ENCODE measurements at places on chromosomes 5 and 9.

DNA sequence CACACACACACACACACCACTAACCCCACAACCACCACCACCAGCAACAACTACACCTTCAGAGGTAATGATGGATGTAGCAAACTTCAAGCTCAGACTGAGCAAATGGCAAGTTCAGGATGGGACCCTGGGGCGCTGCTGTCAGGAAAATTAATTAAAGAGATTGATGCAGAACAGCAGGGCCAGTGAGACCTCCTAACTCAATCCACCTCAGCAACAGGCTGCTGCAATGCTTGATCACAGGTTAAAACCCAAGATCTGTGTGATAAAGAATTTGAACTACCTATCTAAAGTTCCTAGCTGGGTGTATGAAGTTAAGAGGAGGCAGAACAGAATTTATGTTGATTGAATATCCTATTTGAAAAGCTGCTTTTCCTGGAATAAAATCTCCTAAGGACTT is 140.3 kb upstream of the FER start:
- no peaks in the 10 kb centered on the region for H3K27me3 ChIP-seq
- H3K27ac ChIP-seq: no peak overlapping the region
- DNase-seq: no peak
- H3K4me1 ChIP-seq: peaks cover 9% of the 10 kb centered on the region
- H3K36me3 ChIP-seq: peaks cover 14% of the 10 kb centered on the region

DNA sequence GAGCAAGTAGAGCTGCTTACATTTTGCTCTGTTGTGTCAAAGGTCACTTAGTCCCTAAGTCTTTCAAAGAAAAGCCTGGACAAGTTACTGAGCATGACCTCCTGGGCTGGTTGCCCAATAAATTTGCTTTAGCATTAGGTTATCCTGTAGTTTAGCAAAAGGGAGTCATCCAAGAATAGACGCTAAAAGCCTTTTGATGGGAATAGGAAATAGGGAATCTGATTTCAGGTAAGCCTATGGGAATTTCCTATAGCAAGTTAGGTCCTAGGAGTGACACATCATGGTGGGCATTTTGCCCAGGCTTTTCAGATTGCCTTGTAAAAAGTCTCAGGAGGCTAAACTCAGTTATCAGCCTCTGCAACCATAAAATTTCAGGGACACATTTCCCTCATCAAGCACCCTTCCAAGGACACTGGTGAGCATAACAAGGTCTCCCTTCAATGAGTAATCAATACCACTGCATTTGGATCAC is 67.6 kb upstream of the RANBP3L start:
- H3K27me3 ChIP-seq: no peaks in the 10 kb centered on the region
- H3K4me3 ChIP-seq: no peak overlapping the region
- no peak overlapping the region for H3K27ac ChIP-seq
- peaks cover 8% of the 10 kb centered on the region for H3K4me1 ChIP-seq
- no peaks in the 10 kb centered on the region for H3K36me3 ChIP-seq
- no peak for DNase-seq

DNA sequence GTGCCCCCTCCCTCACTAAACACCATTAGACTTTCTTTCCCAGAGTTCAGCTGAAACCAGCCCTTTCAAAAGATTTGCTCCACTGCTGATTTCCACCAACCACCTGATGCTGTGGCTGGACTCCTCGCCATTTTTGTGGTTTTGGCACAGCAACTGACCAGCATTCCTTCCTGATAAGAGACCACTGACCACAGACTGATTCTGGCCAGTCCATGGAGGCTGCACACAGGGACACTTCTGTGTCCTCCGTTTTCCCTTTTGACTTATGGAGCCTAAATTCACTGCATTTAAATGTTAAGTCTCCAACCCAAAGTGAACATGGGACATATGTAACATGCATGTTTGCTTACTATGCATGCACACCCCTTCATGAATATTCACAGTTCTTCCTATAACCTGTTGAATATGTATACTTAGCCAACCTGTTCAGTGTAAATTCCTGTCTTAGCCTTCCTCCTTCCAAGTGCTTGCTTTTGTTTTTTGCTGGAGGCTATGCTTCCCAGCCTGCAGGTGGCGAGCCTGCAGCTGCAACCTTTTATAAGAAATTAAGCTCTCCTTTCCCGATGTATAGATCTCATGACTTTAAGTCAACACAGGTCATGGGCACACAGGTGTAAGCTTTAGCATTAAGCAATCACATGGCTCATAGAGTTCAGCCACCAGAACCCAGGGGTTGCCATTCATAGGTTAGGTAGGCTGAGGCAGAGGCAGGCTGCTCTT is 78.7 kb downstream of the ACTL7B start:
- DNase-seq: no peak
- H3K36me3 ChIP-seq: no peaks in the 10 kb centered on the region
- H3K27me3 ChIP-seq: peaks cover 31% of the 10 kb centered on the region
- no peaks in the 10 kb centered on the region for H3K4me1 ChIP-seq
- no peak overlapping the region for H3K4me3 ChIP-seq
- no peak overlapping the region for H3K27ac ChIP-seq

DNA sequence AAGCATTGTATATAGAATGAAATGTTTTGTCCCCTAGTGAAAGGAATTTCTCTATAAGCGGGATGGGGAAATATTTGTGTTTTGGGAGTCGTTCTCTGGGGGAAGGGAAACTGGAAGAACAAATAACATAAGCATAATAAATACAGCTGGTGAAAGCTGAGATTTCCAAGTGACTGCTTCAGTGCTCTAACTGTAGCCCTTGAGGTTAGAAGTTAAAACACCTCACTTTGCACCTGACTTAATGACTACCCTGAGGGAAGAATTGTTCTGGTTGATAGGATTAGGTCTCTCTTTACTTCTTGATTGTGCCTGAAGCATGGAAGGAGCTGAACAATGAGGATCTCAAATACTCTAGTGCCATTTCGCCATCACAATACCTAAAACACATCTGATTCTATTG is 307.4 kb downstream of the MAN2A1 start:
- DNase-seq: no peak
- H3K27ac ChIP-seq: no peak overlapping the region
- no peak overlapping the region for H3K4me3 ChIP-seq
- peaks cover 4% of the 10 kb centered on the region for H3K36me3 ChIP-seq
- peaks cover 3% of the 10 kb centered on the region for H3K4me1 ChIP-seq
- H3K27me3 ChIP-seq: no peaks in the 10 kb centered on the region

GRCh38 chr5:139955616-139956273 is 87.4 kb downstream of the NRG2 start:
- no peak overlapping the region for H3K27ac ChIP-seq
- H3K27me3 ChIP-seq: peaks cover 6% of the 10 kb centered on the region
- H3K4me3 ChIP-seq: no peak overlapping the region
- H3K36me3 ChIP-seq: no peaks in the 10 kb centered on the region
- no peak for DNase-seq
- no peaks in the 10 kb centered on the region for H3K4me1 ChIP-seq

DNA sequence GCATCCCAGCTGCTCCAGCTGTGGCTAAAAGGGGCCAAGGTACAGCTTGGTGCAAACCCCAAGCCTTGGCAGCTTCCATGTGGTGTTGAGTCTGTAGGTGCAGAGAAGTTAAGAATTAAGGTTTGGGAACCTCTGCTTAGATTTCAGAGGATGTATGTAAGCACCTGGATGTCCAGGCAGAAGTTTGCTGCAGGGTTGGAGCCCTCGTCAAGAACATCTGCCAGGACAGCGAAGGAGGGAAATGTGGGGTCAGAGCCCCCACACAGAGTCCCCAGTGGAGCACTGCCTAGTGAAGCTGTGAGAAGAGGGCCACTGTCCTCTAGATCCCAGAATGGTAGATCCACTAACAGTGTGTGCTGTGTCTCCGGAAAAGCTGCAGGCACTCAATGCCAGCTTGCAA is 236.2 kb upstream of the ADRA1B start:
- no peak overlapping the region for H3K4me3 ChIP-seq
- H3K27ac ChIP-seq: no peak overlapping the region
- no peaks in the 10 kb centered on the region for H3K4me1 ChIP-seq
- H3K27me3 ChIP-seq: peaks cover 1% of the 10 kb centered on the region
- H3K36me3 ChIP-seq: no peaks in the 10 kb centered on the region

DNA sequence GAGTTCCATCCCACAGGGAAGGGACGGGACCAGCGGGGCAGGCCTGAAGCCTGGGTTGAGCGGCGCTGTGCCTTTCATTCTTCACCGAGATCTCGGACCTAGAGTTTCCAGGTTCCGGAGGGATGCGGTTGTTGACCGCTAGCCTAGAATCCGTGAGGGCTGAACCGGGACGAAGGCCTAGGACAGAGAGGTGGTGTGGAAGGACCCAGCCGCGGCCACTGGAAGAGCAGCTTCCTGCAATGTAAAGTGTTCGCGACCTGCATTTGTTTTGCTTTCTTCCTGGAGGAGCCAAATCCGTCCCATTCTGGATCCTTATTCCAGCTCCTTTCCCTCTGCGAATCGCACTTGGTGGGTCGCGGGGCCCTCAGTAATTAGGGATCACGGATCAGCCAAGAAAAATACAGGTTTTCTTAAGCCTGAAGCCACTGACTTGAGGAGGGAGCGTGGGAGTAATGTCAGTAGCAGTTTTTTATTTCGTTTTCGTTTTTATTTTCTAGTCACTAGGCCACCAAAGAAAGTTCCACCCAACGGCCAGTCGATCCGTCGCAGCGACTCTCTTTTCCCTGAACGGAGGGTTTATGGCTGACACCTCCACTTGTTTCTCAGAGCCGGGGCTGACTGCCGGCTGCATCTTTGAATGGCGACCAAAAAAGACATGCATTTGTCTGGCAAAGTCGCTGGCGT is 48.6 kb downstream of the ANXA2R start:
- peaks cover 57% of the 10 kb centered on the region for H3K4me1 ChIP-seq
- DNase-seq: no peak
- H3K27me3 ChIP-seq: no peaks in the 10 kb centered on the region
- peaks cover 7% of the 10 kb centered on the region for H3K36me3 ChIP-seq
- H3K4me3 ChIP-seq: peak overlapping the region; percentile 100

DNA sequence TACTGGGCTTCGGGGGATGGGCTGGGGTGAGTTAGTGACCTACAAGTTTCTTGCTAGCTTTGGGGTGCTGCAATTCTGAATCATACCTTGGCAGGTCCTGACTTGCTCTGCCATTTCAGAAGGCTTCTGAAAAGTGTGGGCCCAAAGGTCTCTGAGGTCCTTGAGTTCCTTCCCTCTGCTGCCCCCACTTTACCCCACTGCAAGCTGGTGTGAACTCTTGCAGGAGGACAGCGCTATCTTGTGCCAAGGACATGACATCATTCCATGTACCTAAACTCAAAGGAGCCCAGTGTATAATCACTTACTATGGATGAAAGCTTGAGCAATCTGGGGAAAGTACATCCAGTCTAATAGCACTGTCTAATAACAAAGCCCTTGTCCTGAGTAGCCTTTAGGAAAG is 157.4 kb downstream of the RMI1 start:
- H3K27ac ChIP-seq: no peak overlapping the region
- H3K27me3 ChIP-seq: peaks cover 48% of the 10 kb centered on the region
- no peak for DNase-seq
- peaks cover 2% of the 10 kb centered on the region for H3K36me3 ChIP-seq
- H3K4me3 ChIP-seq: no peak overlapping the region

DNA sequence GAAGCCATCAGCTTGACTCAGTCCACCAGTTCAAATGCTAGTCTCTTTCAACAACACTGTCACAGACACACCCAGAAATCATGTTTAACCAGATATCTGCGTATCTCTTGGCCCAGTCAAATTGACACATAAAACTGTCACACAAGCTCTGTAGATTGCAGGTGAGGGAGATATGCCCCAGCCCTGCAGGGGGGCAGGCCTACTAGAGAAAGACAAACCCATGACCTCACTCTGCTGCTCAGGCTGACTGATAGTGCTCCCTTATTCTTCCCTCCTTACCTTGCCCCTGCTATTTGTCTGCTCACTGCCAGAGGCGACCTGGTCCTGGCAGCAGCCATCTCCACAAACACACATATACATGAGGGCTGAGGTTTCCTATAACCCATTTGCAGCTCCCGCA is 351.3 kb downstream of the DRD1 start:
- no peak overlapping the region for H3K4me3 ChIP-seq
- H3K36me3 ChIP-seq: no peaks in the 10 kb centered on the region
- DNase-seq: no peak

- no peaks in the 10 kb centered on the region for H3K4me1 ChIP-seq
- H3K27me3 ChIP-seq: peaks cover 7% of the 10 kb centered on the region
- no peak overlapping the region for H3K4me3 ChIP-seq
- H3K36me3 ChIP-seq: no peaks in the 10 kb centered on the region
- no peak for DNase-seq
Observed at GRCh38 chr5:14212838-14213237, 69.7 kb downstream of the TRIO start.

- no peak overlapping the region for H3K27ac ChIP-seq
- peaks cover 5% of the 10 kb centered on the region for H3K4me1 ChIP-seq
- peak; percentile 39 for DNase-seq
- H3K36me3 ChIP-seq: no peaks in the 10 kb centered on the region
- H3K27me3 ChIP-seq: peaks cover 3% of the 10 kb centered on the region
Observed at GRCh38 chr5:1380011-1380817, 35.3 kb upstream of the CLPTM1L start.

DNA sequence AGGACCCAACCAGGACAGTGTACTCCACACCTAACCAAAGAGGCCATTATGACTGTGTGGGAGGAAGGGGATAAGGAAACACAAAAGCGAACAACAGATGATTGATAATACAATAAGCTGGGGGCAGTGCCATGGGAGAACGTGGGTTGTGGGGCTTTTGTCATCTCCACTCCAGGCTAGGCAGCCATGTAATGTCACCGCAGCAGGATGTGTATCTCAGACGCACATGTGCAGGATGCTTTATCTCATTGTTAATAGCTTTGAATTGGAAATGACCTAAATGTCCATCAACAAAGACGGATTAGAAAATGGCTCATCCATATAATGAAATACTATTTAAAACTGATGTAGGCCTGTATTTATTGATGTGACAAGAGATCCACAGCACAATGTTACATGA is 51.0 kb downstream of the EPB41L4B start:
- H3K36me3 ChIP-seq: no peaks in the 10 kb centered on the region
- H3K4me3 ChIP-seq: no peak overlapping the region
- DNase-seq: no peak
- no peak overlapping the region for H3K27ac ChIP-seq
- peaks cover 6% of the 10 kb centered on the region for H3K27me3 ChIP-seq
- H3K4me1 ChIP-seq: no peaks in the 10 kb centered on the region

DNA sequence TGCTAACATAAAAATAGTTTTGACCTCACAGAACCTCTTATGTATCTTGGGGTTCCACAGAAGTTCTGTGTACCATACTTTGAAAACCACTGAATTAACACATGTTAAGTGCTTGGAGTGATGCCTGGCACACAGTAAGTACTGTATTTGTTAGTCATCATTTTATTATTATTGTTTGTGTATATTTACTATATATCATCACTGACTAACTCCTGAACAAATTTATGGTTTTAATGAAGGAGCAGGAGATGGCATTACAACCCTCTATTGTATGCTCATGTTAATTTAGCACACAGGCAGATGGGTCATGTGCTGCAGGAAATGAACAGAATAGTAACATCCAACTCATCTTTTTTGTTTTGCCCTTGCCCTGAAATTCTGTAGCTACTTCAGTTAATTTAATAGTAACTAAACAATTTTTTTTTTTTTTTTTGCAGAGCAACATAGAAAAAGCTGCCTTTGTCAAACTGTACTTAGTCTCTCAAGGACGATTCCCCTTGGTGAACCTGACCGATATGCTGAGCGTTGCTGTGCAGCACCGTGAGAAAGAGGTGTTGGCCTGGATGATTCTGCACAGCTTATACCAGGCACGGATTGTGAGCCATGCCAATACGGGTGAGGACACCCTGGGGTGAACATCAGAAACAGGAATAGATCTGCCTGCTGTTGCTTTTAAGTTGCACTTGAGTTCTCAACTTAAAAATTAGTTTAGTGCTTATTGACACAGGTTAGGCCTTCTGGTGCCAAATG is 45.4 kb downstream of the HACD4 start:
- no peaks in the 10 kb centered on the region for H3K27me3 ChIP-seq
- H3K4me1 ChIP-seq: no peaks in the 10 kb centered on the region
- no peak overlapping the region for H3K4me3 ChIP-seq
- DNase-seq: no peak
